ENCODE measurements at places on chromosomes 1 and 21.

DNA sequence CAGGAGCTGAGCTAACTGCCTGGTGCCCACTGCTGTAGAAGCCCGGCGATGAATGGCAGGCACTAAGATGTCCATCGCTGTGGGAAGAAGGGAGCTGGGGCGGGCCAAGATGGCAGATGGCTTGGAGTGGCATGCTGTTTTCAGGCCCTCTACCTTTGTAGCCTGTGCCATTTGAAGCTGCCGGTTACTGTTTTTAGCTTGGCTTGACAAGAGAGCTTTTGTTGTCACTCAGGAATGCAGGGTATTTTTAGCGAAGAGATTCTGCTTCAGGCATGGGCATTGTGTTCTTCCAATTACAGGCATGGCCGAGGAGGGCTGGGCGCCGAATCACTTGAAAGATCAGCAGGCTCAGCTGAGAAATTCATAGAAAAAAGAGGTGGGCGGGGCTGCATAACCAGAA, 348.7 kb downstream of the RPS6KC1 start:
- no peak for DNase-seq

DNA sequence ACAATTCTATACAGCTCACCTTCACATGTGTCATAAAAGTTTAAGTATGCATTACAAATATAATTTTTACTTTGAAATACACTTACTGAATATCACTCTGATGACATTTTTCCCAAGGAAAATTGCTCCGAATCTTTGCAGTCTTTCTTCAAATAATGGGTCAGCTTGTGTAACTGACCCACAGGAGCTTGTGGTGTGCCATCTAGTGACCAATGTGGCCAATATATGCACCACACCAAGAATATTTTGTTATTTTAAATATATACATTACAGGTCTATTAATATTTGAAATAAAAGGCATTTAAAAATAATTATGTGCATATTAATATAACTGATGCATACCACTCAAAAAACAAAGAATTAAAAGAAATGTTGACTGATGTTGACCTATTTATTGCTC, 271.4 kb downstream of the TBX15 start:
- DNase-seq = no peak

GRCh38 chr1:235067396-235068157, 61.1 kb downstream of the TOMM20 start:
- peak; percentile 97 for DNase-seq

- no peak for DNase-seq
These were observed 181.1 kb downstream of the RASAL2 start for GRCh38 chr1:178275049-178275448.

GRCh38 chr21:43814215-43815106, 25.1 kb downstream of the RRP1 start:
- no peak for DNase-seq

DNA sequence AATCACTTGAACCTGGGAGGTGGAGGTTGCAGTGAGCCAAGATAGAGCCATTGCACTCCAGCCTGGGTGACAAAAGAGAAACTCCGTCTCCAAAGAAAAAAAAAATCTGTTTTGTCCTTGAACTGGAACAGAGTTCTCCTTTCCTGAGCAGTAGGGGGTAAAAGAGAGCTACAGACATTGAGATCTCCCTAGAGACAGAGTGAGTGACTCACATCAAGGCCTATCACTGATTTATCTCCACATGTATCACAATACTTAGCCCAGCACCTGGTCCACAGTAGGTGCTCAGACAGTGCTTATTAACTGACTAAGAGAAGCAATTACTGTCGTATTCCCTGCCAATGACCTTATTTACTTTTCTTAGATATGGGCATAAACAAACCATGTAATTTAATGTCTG, 354.1 kb upstream of the C1orf87 start:
- no peak for DNase-seq

GRCh38 chr1:216750961-216751360, 27.7 kb upstream of the ESRRG start:
- no peak for DNase-seq

DNA sequence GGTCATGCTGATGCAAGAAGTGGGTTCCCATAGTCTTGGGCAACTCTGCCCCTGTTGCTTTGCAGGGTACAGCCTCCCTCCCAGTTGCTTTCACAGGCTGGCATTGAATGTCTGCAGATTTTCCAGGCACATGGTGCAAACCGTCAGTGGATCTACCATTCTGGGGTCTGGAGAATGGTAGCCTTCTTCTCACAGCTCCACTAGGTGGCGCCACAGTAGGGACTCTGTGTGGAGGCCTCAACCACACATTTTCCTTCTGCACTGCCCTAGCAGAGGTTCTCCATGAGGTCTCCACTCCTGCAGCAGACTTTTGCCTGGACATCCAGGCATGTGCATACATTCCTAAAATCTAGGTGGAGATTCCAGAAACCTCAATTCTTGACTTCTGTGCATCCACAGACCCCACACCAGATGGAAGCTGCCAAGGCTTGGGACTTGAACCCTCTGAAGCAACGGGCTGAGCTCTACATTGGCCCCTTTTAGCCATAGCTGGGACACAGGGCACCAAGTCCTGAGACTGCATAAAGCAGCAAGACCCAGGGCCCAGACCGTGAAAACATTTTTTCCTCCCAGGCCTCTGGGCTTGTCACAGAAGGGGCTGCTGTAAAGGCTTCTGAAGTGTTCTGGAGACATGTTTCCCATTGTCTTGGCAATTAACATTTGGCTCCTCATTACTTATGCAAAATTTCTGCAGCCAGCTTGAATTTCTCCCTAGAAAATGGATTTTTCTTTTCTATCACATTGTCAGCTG, 466.2 kb upstream of the PBX1 start:
- no peak for DNase-seq

DNA sequence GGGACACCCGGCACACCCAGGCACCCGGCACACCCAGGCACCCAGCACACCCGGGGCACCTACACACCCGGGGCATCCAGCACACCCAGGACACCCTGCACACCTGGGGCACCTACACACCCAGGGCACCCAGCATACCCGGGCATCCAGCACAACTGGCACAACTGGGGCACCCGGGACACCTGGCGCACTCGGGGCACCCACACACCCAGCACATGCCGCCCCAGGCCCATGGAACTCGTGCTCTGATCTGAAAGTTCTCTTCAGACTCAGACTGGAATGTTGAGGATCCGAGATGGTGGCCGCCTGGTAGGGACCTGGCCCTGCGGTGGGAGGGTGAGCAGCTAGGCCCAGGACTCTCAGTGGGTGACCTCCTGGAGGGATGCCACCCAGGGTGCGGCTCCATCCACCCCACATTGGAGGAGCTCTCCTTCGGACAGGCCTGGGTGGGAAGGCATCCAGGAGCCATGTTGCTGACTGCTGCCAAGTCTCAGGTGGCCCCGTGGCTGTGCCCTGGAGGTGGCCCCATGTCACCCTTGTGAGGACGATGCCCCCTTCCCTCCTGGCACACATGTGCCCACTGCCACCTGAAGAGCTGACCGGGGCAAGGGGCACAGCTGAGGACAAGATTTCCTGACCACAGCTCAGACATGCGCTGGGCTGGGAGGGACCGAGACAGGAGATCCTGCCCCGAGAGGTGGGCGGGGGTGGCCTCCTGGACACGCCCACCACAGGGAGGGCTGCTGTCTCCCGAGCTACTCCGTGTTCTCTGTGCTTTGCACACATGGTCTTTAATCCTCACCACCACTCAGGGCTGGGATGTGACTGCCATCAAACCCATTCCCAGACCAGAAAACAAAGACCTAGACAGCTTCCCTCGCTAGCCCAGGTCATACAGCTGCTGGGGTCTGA, 37.0 kb downstream of the UBE2G2 start:
- DNase-seq = no peak

- no peak for DNase-seq
These were observed 63.2 kb downstream of the SYDE2 start for GRCh38 chr1:85137660-85138059.

DNA sequence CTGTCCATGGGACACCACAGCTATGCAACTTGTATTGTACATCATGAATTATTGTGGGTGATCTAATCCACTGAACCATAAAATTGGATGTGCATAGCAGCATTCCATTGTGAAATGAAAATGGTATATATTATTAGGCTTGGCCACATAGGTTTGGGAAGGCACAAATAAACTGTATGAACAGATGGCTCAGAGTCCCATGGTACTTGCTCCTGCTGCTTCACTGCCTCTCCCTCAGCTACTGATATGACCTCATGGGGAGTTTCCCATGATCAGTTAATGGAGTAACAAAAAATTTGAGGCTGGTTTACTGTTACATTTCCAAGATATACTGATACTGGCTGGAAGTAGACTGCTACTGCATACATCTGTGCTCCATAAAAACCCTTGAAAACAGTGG, 152.7 kb upstream of the NEGR1 start:
- peak; percentile 31 for DNase-seq

DNA sequence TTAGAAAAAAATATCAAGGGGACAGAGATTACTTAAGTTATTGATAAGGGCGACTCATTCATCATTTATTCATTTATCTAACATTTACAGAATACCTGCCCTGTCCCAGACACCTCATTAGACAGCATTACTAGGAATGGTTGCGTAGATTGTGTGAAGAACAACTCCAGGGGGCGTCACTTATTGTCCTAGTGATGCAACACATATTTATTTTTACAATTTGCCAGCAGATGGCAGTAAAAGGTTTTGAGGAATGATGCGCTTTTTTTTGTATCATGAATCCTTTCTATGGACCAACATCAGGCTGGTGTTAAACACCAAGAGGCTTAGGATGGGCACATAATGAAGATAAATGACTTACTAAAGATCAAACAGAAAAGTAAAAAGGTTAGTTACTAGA, 5.5 kb downstream of the NCAM2 start:
- no peak for DNase-seq

- DNase-seq = no peak
These were observed 1.3 kb downstream of the FOXJ3 start for GRCh38 chr1:42333662-42334239.

GRCh38 chr1:160549665-160550006, 26.6 kb upstream of the SLAMF6 start:
- no peak for DNase-seq

DNA sequence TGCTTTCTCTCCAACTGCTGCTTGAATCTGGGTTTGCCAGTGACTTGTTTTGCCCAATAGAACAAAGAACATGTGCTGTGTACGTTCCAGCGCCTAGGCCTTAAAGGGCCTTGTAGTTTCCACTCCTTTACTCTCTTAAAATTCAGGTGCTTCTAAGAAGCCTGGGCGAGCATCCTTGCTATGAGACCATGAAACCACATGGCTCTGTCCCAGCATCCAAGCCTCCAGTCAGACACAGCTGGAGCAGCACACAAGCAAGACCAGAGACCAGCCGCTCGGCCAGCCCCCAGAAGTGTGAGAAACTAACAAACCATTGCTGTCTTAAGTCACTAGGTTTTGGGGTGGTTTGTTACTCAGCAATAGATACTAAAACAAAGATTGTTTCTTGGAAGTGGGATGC, 15.1 kb downstream of the PLEKHO1 start:
- DNase-seq = no peak

- DNase-seq = peak; percentile 65
These were observed 143.4 kb downstream of the ZZZ3 start for GRCh38 chr1:77538956-77539518.

DNA sequence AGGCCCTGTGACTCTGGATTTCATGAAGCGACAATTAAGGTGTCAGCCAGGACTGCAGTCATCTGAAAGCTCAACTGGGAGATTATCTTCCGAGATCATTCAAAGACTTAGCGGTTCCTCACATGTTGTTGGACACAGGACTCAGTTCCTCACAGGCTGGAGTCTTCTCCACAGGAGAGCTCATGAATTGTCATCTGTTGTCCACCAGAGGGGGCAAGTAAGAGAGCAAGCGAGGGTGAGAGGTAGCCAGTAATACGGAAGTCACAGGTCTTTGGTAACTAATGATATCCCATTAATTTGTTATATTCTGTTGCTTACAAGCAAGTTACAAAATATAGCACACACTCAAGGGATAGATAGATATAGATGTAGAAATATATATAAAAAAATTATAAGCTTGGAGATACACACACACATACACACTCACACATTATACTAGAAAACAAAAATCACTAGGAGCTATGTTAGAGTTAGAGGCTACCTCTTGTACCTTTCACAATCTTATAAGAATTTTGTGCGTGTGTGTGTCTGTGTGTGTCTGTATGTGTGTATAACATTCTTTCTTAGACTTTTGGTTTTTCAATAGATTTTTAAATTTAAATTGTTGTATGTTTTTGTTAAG, 1695.3 kb downstream of the BRINP3 start:
- DNase-seq = no peak

DNA sequence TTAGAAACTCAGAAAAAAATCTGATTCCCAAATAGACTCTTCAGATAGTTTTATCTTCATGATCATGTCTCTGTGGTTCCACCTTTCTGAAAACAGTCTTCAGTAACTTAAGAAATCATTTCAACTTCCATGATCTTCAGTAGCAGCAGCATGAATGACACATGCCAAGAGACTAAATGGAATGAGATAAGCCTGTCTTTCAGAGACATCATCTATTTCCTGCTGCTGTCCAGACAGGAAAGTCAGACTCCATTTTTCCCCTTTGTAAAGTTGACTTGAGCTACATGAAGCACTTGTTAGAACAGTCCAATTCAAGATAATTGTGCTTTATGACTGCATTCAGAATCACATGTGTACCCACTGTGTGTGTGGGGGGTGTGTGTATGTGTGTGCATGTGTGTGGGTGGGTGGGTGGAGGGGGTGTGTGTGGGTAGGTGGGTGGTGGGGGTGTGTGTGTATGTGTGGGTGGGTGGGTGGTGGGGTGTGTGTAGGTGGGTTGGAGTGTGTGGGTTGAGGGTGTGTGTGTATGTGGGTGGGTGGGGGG, 58.8 kb downstream of the CLIC4 start:
- DNase-seq = no peak

DNA sequence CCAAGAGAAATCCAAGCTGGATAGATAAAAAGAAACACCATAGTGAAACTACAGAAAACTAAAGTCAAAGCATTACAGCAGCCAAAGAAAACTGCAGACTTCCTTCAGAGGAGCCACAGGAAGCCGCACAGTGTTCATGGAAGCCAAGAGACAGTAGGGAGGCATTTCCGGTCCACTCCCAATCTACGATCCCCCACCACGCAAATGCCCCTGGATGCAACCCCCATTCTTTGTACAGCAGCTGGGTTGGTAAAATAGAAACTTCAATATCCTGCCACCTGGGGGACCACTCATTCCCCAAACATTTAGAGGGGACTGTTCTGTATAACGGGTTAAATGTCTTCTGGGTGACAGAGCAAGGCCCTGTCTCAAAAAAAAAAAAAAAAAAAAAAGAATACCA, 43.9 kb upstream of the TSPEAR start:
- DNase-seq = no peak

- no peak for DNase-seq
These were observed 2.7 kb downstream of the CD34 start for GRCh38 chr1:207908107-207908734.

DNA sequence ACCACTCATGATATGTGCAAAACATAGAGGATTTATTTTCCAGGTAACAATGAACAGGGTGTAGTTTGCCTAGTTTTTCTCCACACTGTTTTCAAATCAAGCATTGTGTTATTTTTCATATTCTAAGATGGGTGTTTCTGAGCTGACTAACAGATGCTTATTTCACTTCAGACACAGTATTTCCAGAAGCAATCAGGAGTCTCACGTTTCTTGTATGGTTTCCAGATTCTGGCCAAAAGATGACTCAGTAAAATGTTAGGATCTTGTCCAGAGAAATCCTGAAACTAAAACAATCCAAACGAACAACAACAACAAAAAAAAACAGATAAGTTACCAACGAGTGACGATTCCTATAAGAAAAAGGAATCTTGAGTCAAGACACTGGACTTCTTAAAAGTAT, 5.3 kb downstream of the UTS2 start:
- peak; percentile 17 for DNase-seq

Measured in AG04449 (cell line).